ENCODE measurements at places on chromosomes 12 and 14. TPM values are rescaled to one million over a fixed set of nuclear protein-coding genes. Genes with fewer than 3 reads are reported as not detected.

The GPR84 gene
- total RNA-seq: 0.96 TPM

The RTL1 gene
- total RNA-seq: not detected

DNA sequence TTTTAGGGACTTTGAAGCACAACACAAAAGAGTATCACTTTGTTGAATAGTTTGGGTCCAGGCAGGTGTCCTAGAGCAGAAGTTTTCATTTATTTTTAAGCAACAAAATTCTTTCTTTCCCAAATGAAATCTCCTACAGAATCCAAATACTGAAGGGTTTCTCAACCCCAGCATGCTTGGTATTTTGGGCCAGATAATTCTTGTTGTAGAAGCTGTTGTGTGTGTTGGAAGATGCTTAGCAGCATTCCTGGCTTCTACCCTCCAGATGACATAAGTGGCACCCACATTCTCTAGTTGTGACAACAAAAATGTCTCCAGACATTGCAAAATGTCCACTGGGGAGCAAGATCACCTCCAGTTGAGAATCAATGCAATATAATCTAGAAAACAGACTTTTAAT is 97.8 kb downstream of the PRKCH start:
- H3K27me3 ChIP-seq: no peaks in the 10 kb centered on the region
- H3K27ac ChIP-seq: peak overlapping the region; percentile 36
- no peak overlapping the region for H3K4me3 ChIP-seq
- peaks cover 63% of the 10 kb centered on the region for H3K4me1 ChIP-seq
- no peak for DNase-seq

DNA sequence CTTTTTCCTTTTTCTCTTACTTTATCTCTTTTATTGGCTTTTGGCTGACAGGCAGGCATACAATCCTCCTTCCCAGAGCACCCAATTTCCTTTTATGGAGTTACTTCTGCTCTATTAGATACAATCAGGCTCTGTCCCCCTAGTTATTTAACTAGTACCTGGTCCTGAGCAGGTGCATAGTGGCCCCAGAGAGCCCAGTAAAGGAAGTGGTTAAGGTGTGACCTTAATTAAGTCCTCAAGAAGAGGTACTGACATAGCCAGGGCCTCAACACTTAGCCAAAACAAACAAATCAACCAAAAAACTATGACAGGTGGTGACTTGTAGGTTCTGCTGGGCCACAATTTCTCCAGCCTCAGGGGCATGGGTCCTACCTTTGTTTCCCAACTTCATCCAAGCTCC is 82.9 kb downstream of the CCDC60 start:
- no peak overlapping the region for H3K4me3 ChIP-seq
- H3K27ac ChIP-seq: no peak overlapping the region
- H3K4me1 ChIP-seq: peaks cover 10% of the 10 kb centered on the region
- DNase-seq: no peak
- no peaks in the 10 kb centered on the region for H3K27me3 ChIP-seq
- H3K36me3 ChIP-seq: no peaks in the 10 kb centered on the region

GRCh38 chr12:30002677-30003076 is 218.9 kb upstream of the TMTC1 start:
- H3K27me3 ChIP-seq: no peaks in the 10 kb centered on the region
- H3K4me1 ChIP-seq: no peaks in the 10 kb centered on the region
- H3K36me3 ChIP-seq: no peaks in the 10 kb centered on the region
- no peak overlapping the region for H3K4me3 ChIP-seq

DNA sequence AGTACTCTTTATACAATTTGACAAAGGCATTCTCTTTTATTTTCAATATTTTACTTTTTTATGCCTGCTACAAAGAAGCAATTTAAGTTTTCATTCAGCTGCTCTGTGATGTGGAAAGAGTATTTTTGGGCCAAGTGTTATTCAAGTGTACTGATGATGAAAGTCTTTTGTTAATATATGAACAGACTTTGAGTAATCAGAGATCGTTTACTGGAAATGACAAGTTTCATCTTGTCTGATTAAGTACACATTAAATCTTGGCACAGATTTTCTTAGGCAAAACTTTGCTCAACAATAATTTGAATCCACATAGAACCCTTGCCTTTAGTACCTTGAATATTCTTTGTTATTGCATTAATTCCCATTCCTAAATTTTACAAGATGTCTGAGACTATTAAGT is 13.3 kb upstream of the PZP start:
- no peak overlapping the region for H3K4me3 ChIP-seq
- no peaks in the 10 kb centered on the region for H3K4me1 ChIP-seq
- H3K36me3 ChIP-seq: no peaks in the 10 kb centered on the region
- H3K27ac ChIP-seq: peak overlapping the region; percentile 26
- H3K27me3 ChIP-seq: no peaks in the 10 kb centered on the region

- H3K27me3 ChIP-seq: peaks cover 3% of the 10 kb centered on the region
- H3K36me3 ChIP-seq: no peaks in the 10 kb centered on the region
- H3K4me3 ChIP-seq: no peak overlapping the region
Measured at GRCh38 chr14:56885825-56886224, 75.5 kb upstream of the OTX2 start.

Data from upper lobe of right lung (tissue), 1 donor.